Stimulated activated CD4-positive, alpha-beta T cell treated with anti-CD3 and anti-CD28 coated beads, Interleukin-12 subunit alpha, Interleukin-12 subunit beta, amount 100 ng/mL, for 4 hours (primary cell): ENCODE measurements at places on chromosomes 3 and 15.

DNA sequence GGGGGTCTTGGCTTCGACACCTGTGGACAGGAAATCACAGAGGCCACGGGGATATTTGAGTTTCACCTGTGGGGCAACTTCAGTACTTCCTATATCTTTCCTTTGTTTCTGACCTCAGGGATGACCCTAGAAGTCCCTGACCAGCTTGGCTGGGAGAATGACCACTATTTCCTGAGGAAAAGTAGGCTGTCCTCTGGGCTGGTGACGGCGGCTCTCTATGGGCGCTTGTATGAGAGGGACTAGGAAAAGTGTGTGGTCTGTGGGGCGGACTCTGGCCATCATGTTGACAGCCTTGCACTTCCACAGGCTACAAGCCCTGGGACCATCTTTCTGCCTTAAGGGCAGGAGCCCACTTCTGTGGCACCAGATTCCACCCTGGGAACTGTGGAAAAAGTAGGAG lies 43.7 kb downstream of the BTD start:
- DNase-seq = no peak

- no peak for DNase-seq
Observed at GRCh38 chr15:69593488-69593887, 140.9 kb downstream of the RPLP1 start.

- no peak for DNase-seq
Observed at GRCh38 chr3:10206166-10206511, 41.4 kb downstream of the IRAK2 start.

DNA sequence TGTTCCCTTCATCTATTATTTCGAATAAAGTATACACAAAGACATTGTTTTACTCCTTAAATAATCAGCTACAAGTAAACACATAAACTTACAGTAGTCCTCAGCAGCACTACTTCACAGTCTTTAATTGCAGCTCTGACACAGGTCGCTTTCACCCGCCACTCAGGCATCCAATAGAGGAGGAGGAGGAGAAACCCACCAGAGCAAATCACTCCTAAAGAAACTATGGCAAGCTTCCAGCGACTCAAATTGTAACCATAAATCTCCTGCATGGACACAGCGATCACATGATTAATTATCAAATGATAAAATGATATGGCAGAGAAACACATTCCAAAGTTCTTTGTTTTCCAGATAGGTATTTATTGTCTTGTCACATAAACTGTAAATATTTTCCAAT lies 26.2 kb downstream of the ATP13A3 start:
- no peak for DNase-seq
